ENCODE measurements at places on chromosomes 6 and 20. TPM values are rescaled to one million over a fixed set of nuclear protein-coding genes. Genes with fewer than 3 reads are reported as not detected.

DNA sequence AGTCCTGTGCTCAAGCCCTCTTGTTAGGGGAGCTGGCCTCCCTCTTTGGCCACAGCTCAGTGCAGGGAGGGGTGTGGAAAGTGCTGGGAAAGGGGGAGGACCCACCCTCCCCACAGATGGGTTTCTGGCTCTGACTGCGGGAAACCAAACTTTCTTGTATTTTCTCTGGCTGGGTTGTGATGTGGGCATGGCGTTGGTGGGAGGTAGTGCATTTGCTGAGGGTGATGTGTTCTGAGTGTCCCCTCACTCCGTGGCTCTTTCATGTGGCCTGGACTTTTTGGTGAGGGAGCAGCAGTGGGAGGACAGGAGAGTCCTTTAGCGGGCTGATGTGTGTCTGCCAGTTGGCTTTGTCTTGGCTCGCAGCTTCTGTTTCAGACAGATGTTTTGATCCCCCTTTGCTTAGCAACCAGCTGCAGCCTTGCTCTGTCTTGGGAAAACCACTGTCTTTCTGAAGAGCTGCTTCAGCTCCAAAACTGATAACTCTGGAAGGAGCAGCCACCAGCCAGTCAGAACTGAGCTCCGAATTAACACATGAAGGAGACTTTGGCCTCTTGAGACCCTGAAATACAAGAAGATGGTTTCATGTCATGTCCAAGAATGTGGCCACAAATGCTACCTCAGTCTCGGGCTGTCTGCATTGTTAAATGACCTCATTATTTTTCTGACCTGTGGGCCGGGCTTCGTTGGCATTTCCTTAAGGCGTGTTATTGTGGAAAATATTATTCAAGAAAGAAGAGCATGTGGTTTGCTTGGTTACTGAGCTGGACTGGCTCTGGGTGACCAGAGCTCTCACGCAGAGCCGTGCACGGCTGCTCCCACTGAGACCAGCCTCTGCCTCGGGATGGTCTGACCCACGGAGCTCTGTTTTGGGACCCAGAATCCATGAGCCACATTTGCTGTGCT, 21.5 kb downstream of the SYNJ2 start:
- peak; percentile 21 for DNase-seq

The CASP8AP2 gene
- 45.1 TPM for total RNA-seq

GRCh38 chr20:51281521-51281920, 258.6 kb upstream of the KCNG1 start:
- DNase-seq = no peak

The HLA-DQB2 gene
- total RNA-seq = 1.8 TPM

GRCh38 chr6:71887006-71887743, 825 bp downstream of the RIMS1 start:
- no peak for DNase-seq

The GPR6 gene
- total RNA-seq = not detected

GRCh38 chr20:60058879-60059278, 100.7 kb downstream of the CDH26 start:
- DNase-seq = no peak

The FOXF2 gene
- not detected for total RNA-seq

GRCh38 chr6:41200296-41200900, 551 bp downstream of the TREML2 start:
- peak; percentile 88 for DNase-seq

The FNDC1 gene
- not detected for total RNA-seq

The FAM135A gene
- 6.7 TPM for total RNA-seq

DNA sequence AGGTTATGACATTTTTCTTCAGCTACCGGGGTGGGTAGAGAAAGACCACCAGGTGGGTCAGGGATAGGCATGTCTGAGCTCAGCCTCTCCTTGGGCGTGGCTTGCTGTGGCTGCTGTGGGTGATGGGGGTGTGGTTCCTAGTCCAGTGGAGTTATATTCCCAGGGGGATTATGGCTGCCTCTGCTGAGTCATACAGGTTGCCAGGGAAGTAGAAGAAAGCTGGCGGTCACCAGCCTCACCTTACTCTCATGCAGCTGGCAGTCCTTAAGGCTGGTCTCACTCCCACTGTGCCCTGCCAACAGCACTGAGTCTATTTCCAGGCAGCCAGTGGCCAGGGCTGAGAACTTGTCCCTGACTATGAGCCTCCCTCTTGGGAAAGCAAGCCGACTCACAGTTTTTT, 130.0 kb downstream of the SCP2D1 start:
- DNase-seq = no peak

- DNase-seq = no peak
These were observed 11.3 kb downstream of the RAMACL start for GRCh38 chr6:166575205-166575604.

The APOBEC2 gene
- total RNA-seq = not detected

GRCh38 chr6:42007286-42008137, 42.8 kb upstream of the TAF8 start:
- DNase-seq = peak; percentile 50

DNA sequence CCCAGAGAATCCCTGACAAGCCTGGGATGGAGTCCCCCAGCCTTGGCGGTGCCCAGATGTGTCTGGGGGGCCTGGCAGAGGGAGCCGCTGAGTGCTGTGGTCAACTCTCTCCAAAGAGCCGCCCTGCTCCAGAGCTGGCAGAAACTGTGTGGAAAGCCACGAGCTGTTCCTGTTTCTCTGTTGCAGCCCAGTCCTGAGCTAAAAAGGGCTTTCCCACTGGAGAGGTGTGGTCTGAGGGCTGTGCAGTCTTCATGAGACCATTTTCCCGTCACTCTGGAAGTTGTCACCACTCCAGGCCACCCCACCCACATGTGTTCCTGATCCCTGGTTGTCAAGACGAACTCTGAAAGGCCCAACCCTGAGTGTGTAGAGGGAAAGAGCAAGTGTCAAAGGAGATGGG, 99.7 kb upstream of the KCNK16 start:
- no peak for DNase-seq

- DNase-seq = no peak
These were observed 121.7 kb upstream of the BTBD3 start for GRCh38 chr20:11796026-11796425.

DNA sequence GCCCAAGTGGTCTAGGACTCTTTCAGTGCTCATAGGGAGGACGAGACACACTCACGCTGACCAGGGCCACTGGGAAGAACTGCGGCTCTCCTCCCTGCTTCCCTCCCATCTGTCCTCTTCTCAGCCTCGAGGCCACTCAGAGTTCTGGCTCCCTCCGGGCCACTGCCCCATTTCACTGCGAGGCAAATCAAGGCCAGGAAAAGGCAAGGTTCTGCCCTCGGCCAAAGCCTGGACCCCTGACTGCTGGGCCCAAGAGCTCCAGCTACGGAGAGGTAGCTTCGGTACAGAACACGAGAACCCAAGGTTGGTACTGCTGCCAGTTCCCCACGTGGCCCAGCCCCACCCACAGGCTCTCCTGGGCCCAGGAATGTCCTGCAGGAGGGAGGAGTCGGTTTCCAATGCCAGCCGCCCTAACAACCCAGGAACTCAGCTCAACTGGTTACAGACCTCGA, 14.7 kb downstream of the PI16 start:
- DNase-seq = no peak

DNA sequence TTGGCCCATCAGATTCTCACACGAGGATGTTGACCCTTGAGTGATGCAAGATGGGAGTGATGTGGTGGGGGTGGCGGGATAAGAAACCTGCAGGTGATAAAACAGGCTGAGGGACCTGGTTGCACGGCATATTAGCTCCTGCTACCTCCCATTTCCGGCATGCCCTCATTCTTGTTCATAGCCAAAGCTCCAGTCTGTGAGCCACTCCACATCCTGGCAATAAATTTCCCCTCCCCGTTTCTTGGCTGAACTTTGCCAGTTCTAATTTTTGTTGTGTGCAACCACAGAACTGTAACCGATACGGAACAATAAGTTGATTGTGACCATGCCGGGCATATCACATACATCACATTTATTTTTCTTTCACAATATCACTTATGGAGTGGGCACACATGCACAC, 41.6 kb upstream of the NFATC2 start:
- DNase-seq = no peak

DNA sequence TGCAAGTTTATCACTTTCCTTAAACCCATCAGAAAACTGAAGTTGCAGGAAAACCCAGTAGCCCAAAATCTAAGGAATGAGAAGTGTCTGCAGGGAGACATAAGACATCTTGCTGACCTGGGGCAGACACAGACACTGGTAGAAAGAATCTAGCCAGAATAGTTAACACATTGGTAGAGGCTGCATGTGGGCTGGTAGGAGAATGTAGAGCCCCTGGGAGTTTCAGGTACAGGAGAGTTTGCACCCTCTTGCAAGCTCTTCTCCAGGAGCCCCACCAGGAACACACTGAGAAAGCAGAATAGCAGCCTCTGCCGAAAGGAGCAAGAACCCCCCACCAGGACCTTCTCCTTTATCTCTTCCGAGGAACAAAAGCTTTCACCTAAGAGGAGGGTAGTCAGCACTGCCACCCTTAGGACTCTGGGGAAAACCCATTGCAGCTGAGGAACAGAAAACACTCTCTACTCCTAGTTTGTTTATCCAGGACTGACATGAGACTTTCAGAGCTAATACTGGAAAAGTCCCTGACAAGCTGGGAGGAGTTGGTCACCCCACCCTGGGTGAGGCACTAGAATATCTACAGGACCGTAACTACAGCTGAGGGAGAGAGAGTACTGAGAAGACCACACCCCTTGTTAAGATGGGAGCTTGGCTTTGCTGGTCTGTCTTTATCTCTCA, 10.5 kb upstream of the OGFRL1 start:
- no peak for DNase-seq

DNA sequence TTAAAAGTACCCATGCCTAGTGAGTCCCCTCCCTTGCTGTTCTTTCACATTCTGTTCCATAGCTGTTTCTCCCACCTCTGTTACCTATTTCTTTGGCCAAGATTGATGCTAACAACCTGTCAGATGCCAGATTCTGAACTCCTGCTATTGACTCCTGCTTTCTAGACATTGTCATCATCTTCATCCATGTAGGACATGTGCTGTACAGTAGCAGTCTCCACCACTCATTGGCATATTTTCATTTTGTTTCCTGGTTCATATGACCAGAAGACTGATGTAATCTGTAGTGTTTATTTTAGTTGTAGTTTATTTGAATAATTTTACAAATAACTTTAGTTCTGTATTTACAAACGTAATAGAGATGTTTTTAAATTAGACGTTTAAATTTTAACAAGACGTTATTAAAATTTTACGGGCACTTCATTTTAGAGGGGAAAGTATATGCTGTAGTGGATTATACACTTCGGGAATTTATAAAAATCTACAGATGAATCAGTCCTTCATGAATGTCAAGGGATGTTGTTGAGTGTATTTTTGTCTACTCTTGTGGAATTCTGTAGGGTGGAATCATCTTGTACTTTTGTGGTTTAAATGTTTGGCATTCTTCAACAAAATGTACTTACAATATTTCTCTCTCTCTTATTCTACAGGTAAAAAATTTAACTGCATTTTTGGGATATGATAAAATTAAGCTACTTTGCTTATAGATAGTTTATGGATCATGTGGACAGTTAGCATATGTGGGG, 34.1 kb downstream of the TRMT11 start:
- no peak for DNase-seq

DNA sequence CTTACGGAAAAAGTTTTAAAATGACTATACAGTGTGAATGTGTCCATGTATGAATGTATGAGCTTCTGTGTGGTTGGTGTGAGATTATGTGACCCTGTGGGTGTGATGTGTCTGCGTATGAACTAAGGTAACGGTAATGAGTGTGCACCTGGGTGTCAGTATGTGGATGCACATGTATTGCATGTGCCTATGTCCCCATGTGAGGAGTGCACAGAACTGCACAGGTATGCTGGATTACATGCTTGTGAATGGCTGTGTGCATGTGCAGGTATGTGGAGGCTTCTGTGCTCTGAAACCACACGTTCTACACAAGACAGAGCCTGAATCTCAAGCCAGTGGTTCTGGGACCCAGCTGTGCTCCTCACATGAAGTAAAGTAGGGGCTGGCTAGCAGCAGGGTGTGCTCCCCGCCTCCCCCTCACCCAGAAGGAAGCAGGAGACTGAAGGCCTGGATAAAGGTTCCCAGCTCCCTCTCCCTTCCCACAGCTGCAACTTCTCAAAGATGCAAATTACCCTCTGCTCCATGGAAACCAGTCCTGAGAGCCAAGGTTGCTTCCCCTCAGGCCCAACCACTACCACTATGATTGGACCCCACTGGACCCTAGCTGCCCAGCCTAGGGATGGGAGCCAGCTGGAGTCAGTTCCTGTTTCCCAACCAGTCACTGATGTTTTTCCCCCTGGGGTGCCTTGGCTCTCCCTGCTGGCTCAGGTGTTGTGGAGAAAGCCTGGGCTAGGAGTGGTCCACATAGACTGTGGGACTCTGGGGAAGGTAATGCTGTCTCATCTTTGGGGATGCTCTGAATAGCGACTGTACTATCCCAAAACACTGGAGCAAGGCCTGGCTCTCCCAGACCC, 24.8 kb upstream of the SPDEF start:
- no peak for DNase-seq

- DNase-seq = no peak
These were observed 57.8 kb downstream of the GPX5 start for GRCh38 chr6:28583463-28583862.

DNA sequence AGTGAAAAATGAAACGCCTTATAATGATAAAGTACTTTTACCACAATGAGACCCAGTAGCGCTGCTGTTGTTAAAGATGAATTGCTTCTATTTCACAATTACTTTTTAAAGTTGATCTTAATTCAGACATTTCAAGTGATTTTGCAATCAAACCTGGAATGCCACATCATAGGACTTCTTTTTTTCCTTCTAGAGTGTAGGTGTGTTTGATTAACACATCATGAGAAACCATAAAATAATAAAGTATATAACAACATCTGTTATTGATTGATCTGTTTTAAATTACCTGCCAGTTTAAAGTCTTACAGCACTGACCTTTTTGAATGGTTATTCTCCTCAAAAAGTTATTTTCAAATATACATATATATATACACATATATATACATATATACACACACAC, 38.6 kb downstream of the HEBP2 start:
- no peak for DNase-seq

The NCOA3 gene
- total RNA-seq = 70.6 TPM

DNA sequence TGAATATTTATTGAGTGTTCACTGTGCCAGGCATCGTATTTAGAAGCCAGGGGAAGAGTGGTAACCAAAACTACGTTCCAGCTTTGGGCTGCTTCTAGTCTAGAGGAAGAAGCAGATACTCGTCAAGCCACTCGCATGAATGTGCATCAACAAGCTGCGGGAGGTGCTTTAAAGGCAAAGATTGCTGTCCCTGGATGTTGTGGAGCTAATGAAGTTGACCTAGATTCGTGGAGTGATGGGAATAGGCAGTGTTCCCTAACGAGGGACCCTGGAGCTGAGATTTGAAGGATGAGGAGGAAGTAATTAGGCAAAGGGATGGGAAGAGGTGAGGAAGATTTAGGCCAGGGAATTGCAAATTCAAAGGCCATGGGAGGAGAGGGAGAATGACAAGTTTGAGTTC, 118.9 kb downstream of the TMEM170B start:
- DNase-seq = no peak

- DNase-seq = no peak
These were observed 36.1 kb upstream of the ZBP1 start for GRCh38 chr20:57656252-57656820.

GRCh38 chr6:411402-412145, 20.0 kb downstream of the IRF4 start:
- DNase-seq = no peak

DNA sequence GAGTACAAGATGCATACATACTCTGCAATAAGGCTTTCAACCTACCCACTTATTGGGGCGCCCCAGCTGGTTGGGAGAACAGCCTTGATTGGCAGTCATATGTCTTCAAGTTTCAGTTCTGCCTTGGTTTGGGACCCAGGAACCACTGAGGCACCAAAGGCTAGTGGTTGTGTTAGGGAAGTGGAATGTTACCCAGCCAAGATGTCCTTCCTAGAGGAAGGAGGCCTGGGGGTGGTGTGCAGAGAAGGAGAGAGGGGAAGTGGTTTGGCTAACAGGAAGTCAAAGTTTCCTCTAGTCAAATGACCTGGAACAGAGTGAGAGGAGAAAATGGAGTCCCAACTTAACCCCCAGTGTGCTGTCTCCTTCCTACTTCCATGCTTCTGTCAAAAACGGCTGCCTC, 59.4 kb downstream of the CD164 start:
- no peak for DNase-seq
